ELR (cell line): ENCODE measurements at places on chromosomes 4 and X.
A peak's percentile ranks its signal among the peaks of the same experiment; 100 is the strongest.

GRCh38 chr4:146514651-146515357 lies 6.9 kb downstream of the SLC10A7 start:
- DNase-seq, result no peak

DNA sequence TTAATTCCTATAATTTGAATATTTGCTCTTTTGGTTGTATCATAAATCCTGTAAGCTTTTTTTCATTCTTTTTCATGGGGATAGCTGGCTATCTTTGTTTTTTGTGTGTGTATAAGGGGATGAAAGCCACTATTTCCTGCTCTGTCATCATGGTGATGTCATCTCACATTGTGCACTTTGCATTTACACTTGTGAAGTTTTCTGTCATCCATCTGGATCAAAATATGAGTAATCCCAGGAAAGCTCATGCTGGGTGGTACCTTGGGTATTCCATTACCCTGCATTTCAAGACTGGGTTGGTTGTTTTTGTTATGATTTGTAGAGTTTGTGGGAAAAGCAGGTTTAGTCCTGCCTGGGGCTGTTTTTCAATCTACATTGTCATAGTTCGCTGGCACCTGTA lies 367.3 kb downstream of the CHIC1 start:
- DNase-seq, result peak; percentile 52

GRCh38 chr4:110414561-110414920 lies 61.4 kb upstream of the ENPEP start:
- no peak for DNase-seq

DNA sequence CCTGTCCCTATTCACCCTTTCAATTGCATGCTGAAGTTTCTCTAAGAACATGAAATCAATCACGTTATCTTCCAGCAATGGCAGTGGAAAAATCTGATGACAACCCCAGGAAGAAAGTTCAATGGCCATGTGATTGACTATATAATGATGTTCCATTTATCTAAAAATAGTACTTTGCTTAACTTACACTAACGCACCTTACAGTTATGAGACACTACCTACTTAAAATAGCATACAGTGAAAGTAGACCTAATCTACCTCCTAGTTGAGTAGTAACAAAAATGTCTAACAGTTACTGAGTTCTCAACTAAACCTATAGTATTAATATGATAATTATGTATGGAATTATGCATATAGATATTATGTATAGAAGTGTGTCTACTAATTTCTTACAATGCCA lies 28.6 kb upstream of the PGM2 start:
- DNase-seq, result no peak

DNA sequence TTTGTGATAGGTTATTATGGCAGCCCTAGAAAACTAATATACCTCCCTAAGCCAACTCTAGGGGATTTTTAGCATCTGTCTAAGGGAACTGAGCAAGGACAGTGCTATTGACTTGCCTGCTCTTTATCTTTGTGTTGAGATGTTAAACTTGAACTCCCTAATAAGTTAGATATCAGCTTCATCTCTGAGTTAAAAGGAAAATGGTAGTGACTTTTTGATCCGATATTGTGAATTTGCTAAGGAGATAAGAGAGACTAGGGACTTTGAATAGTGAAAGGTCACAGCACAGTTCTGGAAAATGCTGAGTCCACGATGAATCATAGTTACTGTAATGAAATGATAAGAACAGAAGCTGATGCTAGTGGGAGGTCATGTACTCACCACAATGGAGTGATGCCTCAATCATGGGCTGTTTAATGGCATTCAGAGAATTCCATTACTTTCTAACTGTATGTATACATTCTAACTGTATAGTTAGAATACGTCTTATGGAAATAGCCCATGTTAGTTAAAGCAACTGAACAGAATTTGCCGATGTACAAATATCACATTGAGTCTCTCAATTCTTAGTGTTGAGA lies 147.2 kb downstream of the GLRA3 start:
- DNase-seq, result peak; percentile 67

GRCh38 chr4:110247591-110247990 lies 49.2 kb upstream of the ELOVL6 start:
- DNase-seq, result no peak

- DNase-seq, result peak; percentile 36
These were observed 441.9 kb downstream of the SPRY1 start for GRCh38 chr4:123838474-123838873.
